ENCODE measurements at places on chromosomes 7 and 10.

- peak; percentile 26 for DNase-seq
These were observed 42.8 kb downstream of the GRB10 start for GRCh38 chr7:50739744-50740435.

DNA sequence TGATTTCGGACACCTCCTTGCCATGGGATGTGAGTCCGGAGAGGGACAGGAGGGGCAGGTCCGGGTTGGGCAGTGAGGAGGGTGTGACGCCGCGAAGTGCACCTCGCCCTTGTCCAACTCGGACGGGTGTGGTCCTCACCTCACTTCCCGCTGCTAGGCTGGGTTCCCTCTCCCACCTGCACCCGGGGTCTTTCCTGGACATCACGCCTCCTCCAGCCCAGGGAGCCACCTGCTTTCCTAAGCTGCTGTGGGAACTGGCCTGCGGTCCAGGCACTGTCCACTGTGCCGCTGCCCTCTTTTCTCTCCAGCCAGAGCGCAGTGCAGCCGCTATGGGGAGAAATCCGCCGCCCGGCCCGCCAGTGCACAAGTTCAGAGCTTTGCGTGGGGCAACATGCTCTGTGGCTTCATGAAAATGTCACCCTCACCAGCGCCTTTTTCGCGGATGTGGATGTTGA, 45.0 kb upstream of the ZNF716 start:
- no peak for DNase-seq

- DNase-seq: no peak
These were observed 72.5 kb downstream of the MICALL2 start for GRCh38 chr7:1386623-1387220.

- no peak for DNase-seq
These were observed 16.6 kb downstream of the RELN start for GRCh38 chr7:103972779-103973434.

GRCh38 chr7:150901160-150902035, 49.1 kb downstream of the AOC1 start:
- no peak for DNase-seq

DNA sequence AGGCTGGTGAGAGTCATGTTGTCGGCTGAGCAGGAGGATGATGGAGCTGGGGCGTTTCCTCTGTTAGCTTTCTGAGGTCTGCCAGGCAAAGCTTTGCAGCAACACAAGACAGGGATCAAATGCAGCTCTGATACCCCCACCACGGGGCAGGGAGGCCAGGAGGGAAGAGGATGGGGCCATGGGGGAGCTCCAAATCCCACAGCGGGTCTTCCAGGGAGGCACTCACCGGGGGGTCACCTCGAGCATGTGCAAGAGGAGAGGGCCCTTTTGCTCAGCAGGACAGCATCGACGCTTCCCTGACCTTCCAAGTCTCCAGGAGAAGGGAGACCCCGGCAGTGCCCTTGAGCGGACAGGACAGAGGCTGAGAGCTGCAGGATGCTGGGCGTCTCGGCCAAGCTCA, 127.5 kb downstream of the WDR37 start:
- no peak for DNase-seq

DNA sequence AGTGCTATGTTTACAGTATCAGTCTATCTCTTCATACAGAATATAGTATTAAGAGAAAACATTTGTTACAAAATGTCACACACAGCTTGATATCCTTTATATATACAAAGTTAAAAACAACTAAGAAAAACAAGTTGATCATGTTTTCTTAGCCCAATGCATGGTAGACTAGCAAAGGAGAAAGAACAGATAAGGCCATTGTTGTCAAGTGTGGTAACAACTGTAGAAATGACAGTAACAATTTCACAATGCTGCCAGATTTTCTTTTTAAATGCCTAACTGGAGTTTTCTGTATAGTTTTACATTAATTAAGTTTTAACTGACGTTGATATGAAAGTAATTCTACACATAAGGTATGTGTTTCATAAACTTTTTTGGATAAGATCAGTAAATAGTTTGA, 65.8 kb downstream of the TFEC start:
- no peak for DNase-seq

- DNase-seq: no peak
These were observed 51.6 kb upstream of the MACC1 start for GRCh38 chr7:20268824-20269223.

- DNase-seq: no peak
These were observed 81.3 kb downstream of the INSYN2A start for GRCh38 chr10:127115100-127115499.

GRCh38 chr7:4079366-4079765, 602.7 kb upstream of the FOXK1 start:
- DNase-seq: no peak

GRCh38 chr10:128109707-128110106, 16.5 kb downstream of the MKI67 start:
- no peak for DNase-seq

All from stimulated activated CD4-positive, alpha-beta T cell treated with anti-CD3 and anti-CD28 coated beads, Interleukin-1b, Interleukin-23, amount 100 ng/mL, for 1 hour (primary cell).